Glomerular endothelial cell (primary cell): ENCODE measurements at places on chromosomes 3 and 15.

GRCh38 chr3:23302271-23302670, 99.1 kb downstream of the UBE2E2 start:
- DNase-seq = no peak

- DNase-seq = no peak
Observed at GRCh38 chr3:190716961-190717360, 145.5 kb downstream of the GMNC start.

DNA sequence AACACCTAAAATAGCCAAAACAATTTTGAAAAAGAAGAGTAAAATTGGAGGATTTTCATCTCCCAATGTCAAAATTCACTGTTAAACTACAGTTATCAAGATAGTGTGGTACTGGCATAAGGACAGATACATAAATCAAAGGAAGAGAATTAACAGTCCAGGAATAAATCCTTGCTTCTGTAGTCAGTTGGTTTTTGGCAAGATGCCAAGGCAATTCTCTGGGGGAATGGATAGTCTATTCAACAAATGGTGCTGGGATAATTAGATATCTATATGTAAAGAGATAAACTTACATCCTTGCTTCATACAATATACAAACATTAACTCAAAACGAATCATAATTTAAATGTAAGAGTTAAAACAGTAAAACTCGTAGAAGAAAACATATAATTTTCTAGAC, 57.9 kb upstream of the SELENOK start:
- no peak for DNase-seq

- DNase-seq = no peak
Observed at GRCh38 chr3:179933914-179934313, 102.8 kb downstream of the PEX5L start.

DNA sequence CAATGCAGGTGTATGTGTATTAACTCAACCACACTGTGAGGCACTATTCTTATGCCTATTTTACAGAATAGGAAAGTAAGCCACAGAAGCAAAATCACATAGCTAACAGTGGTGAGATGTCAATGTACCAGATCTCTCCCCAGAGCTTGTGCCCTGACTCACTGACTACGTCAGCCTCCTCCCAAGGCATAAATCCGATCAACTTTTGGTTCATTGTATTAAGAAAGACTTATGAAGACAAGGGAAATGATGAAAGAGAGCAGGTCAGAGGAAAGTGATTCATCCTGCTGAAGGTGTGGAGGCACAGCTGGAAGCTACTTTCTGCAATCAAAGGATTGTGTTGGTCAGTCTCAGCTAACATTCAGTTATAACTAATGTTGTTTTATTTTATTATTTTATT, 33.0 kb upstream of the SV2B start:
- DNase-seq = no peak

- DNase-seq = no peak
Observed at GRCh38 chr3:13727890-13728289, 152.0 kb downstream of the WNT7A start.

- DNase-seq = no peak
Observed at GRCh38 chr3:129348734-129349133, 70.1 kb downstream of the HMCES start.

DNA sequence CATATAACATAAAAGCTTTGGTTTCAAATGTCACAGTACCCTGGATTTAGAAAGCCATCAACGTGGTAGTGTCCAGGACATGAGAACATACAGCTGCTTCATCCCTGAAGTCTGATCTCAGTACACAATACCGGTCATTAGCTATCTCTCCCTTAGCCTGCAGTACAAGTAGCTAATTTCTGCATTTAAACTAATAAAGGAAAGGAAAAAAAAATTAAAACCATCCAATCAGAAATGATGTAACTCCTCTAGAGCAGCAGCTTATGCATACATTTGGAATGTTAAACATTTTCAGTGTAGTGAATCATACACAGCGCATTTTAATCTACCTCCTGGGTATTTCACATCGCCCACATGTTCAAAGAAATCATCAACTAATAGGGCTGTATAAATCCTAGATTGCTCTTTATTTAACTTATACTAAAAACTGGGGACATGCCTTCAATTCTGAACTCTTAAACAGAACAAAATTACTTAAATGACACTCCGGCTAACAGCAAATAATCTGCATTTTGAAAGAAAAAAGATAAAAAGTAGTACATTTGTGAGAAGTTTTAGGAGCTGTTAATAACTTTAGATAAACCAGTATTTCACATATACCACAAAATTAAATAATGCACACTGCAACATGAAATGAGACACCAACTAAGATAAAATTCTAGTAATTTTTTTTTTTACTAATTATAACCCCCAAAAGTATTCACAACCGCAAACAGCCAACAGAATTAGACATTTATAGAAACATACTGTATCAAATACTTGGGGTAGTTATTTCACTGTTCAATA, 3.7 kb downstream of the IGF2BP2 start:
- no peak for DNase-seq

- DNase-seq = no peak
Observed at GRCh38 chr15:41881920-41882688, 11.7 kb downstream of the SPTBN5 start.

GRCh38 chr3:2166552-2166951, 67.9 kb downstream of the CNTN4 start:
- no peak for DNase-seq

GRCh38 chr15:58348095-58348812, 83.5 kb upstream of the LIPC start:
- no peak for DNase-seq

- DNase-seq = no peak
Observed at GRCh38 chr3:7075901-7076300, 215.0 kb downstream of the GRM7 start.

- no peak for DNase-seq
Observed at GRCh38 chr15:40095371-40096093, 13.1 kb downstream of the BMF start.

GRCh38 chr15:41231422-41232226, 556 bp downstream of the CHP1 start:
- DNase-seq = no peak

DNA sequence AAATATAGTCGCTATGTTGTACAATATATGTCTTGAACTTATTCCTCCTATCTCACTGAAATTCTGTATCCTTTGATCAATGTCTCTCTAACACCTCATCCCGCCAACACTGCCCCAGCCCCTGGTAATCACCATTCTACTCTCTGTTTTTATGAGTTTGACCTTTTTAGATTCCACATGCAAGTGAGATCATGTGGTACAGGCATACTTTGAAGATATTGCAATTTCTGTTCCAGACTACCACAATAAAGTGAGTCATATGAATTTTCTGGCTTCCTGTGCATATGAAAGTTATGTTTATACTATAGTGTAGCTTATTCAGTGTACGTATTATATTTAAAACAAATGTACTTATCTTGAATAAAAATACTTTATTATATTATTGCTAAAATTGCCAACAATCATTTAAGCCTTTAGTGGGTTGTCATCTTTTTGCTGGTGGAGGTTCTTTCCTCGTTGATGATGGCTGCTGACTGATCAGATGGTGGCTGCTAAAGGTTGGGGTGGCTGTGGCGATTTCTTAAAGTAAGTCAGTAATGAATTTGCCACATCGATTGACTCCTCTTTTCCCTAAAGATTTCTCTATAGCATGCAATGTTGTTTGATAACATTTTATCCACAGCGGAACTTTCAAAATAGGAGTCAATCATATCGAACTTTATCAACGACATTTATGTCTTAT, 257.2 kb downstream of the NFKBIZ start:
- DNase-seq = no peak

GRCh38 chr3:34882764-34883163, 756.6 kb upstream of the ARPP21 start:
- no peak for DNase-seq

DNA sequence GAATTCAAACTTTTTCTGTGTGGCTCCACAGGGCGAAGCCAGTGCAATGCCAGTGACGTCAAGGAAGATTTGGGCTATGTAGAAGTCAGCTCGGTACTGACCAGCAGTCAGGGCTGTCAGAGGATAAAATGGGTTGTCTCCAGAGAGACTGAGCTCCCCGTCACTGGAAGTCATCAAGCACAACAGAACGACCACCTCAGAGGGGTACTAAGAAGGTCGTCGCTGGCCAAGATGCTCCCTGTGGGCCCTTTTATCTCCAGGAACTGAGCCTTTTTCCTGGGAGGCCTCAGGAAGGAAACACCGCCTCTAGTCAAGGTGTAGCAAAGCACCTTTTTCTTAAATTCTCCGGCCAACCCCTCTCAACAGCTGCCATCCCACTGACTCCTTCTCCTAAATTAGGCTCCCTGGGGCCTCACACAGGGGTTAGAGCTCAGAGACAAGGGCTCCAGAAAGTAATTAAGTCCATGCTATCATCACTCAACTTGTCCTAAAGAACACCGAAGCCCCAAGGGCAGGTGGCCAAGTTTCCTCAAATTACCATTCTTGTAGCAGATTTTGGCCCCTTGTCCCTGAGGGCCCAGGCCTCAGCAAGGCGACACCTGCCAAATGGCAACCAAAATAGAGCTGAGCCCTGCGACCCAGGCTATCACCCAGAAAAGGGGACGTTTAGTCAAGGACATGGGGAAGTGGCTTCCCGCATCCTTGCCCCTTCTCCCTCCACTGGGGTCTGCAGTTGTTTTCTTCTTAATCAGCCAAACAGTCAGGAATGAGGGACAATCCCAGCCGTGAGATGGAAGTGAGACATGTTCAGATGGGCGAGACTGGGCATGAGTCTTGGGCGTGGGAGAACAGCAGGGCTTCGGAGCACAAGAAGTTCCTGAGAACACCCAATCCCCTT, 48.0 kb downstream of the SSUH2 start:
- DNase-seq = no peak

DNA sequence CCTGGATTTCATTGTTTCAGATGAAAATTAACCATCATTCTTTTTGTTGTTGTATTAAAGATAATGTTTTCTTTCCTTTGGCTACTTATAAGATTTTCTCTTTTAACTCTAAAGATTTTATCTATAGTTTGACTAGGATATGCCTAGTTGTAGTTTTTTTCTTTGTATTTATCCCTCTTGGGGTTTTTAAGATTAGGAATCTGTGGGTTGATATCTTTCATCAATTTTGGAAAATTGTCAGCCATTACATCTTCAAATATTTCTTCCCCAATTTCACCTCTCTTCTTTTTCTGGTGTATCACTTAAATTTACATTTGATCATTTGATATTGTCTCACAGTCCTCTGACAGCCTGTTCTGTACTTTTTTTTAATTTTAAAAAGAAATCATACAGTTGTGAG, 32.5 kb upstream of the LIMD1 start:
- no peak for DNase-seq

GRCh38 chr15:64460724-64461720, 644 bp downstream of the ZNF609 start:
- peak; percentile 18 for DNase-seq

GRCh38 chr3:17412950-17413530, 329.4 kb downstream of the TBC1D5 start:
- DNase-seq = peak; percentile 63

DNA sequence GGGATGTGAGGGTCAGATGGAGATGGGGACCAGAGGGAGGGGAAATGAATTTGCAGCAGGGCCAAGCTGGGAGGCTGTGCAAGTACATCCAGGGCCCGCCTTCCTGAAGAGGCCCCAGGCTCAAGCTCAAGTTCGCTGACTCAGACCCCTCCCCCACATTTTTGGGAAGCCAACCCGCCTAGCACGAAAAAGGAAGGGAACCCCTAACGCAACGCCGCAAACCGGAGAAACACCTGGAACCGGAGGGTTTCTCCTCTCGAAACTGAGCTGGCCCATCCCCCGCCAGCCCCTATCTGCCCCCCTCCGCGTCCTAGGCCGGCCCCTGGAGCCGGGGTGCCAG, 624 bp downstream of the AP3B2 start:
- DNase-seq = no peak

DNA sequence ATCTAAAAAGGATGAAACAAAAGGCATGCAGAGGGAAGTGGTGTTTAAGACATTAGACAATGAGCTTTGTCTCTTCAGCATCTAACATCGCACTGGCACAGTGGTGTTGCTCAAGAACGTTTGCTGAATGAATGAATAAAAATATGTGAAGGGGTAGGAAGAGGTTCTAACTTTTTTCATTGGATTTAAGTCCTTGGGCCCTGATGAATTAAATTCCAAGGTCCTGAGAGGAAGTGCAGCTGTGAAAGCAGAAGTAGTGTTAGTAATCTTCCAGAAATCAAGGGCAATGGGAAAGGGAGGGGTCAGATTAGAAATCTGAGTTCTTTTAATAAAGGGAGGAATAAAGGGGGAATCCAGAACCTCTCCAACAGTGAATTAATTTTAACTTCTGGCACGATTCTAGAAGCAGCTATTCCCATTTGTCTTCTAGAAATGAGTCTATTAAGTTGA, 29.6 kb downstream of the TLNRD1 start:
- DNase-seq = no peak

- DNase-seq = no peak
Observed at GRCh38 chr15:25680686-25681025, 182.5 kb downstream of the ATP10A start.

GRCh38 chr3:34155108-34155507, 356.7 kb downstream of the PDCD6IP start:
- no peak for DNase-seq

DNA sequence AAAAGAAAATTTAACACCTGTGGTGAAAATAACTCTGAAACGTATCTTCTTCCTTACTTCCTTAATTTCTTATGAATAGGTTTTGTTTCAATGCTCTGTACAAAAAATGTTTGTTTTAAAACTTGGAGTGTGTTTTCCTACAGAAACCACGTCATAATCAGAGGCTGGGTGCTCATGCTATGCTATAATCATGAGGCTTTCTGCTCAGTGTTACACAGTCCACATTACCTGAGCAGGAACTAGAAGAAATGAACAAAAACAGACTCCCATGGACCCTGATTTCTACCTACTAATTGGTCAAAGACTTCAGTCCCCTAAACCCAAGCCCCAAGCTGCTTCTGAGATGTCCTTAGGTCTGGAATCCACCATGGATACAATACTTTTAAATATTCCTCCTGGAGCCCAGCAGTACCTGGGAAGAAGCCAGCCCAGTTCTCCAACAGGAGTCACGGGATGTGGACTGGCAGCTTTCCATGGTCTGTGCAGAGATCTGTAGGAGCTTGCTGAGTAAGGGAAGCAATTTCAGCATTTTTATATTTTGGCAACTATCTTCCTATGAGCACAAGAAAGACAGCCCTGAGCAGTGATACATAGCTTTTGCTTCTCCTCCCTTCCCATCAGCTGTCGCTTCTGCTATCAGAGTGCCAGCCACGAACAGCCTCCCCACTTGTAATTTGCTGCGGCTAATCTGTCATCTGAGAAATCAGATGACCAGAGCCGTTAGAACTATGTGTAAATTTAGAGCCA, 65.6 kb downstream of the WDR72 start:
- no peak for DNase-seq

DNA sequence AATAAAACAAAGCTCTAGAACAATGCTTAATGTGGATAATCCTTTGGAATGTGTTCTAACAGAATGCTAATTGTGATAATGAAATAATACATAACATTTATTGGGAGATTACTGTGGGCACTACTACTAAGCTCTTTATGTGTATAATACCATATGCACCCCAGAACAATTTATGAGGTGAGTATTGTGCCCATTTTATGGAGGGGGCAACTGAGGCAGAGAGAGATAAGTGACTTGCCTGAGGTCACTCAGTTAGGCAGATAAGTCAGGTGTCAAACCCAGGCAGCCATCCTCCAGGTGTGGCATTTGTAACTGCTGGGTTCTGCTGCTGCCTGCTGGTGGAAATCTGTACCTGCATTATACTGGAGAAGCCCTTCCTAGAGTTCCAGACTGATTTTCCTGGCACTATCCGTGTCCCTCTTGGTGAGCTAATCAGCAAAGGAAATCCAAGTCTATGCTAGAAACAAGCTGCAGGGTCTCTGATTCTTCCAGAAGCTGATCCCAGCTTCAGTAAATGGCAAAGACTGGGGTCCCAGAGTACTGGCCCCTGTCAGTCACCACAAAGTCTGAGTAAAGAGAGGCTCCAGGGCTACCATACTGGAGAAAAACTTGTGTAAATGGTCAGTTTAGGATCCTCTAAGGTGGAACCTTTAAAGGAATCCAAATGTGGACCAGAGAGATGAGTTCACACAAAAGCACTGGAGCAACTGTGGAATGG, 22.6 kb upstream of the RBP1 start:
- DNase-seq = no peak
